ENCODE measurements at places on chromosomes 7 and 10.
A peak's percentile ranks its signal among the peaks of the same experiment; 100 is the strongest.

GRCh38 chr7:117005449-117005848 lies 52.1 kb downstream of the ST7 start:
- no peak for DNase-seq

GRCh38 chr7:99616359-99617191 lies at the start of gene ZSCAN25:
ZSCAN25 (plus strand) TSS chr7:99616946; CDS start chr7:99619607, 2,661 bp downstream.
- peak; percentile 85 for DNase-seq

GRCh38 chr10:66291133-66291532 lies 634.7 kb upstream of the LRRTM3 start:
- DNase-seq: no peak

GRCh38 chr10:8084799-8085198 lies 30.3 kb downstream of the GATA3 start:
- no peak for DNase-seq

DNA sequence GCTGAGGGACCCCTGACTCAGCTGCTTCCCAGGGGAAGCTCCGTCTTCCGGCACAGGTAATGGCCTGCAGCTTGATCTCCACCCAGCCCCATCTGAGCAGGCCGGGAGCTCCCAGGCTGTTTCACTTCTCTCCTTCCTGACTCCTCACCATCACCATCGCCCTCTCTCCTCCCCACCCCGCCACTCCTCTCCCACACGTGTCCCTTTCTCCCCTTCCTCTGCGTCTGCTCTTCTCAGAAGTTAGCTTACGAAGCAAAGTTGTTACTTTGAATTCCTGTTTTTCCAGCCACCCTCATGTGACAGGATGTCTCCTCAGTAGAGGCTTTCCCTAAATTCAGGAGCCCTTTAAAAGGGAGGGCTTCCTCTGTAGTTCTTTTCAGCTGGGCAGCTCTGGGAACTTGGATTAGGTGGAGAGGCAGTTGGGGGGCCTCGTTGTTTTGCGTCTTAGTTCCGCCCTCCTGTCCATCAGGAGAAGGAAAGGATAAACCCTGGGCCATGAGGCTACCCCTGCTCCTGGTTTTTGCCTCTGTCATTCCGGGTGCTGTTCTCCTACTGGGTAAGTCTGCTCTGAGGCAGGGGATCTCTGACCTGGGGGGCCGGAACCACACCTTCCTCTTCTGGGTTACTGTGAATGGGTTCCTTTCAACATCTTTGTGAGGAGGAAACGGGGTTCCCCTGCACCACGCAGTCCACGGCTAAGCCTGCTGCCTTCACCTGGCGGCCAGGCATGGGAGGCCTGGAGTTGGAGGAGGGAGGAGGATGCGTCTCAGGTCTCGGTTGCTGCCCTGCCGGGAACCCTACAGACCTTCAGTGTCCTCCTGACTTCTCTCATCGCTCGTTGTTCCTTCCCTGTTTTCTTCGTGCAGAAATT lies at the start of gene MRC1:
Gene MRC1, plus strand, starts transcription at position 378 of the 871 bp plus-strand sequence. Its CDS starts 118 bp downstream, at position 496.
- DNase-seq: no peak

DNA sequence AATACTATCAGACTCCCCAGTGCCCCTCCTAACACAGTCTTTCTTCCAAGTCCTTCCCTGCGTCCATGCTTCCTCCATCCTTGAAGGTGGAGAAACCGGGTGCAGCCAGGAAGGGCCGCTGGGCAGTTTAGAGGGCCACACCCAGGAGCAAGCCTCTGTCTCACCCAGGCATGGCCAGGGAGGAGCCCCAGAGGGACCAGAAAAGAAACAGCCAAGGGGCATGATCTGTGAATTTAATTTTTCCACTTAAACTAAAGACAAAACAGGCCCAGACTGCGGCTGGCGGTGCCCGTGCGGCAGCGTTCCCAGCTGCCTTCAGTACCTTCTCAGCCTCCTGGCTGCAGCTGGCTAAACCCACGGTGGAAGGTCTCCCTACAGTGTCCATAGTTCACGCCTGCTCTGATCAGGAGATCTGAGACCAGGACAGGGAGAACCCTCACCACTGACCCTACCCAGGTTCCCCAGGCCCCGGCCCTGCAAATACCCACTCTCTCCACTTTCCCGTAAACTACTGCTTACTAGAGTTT lies 12.9 kb downstream of the UNCX start:
- no peak for DNase-seq

- no peak for DNase-seq
Observed at GRCh38 chr10:17023386-17024298, 106.0 kb downstream of the CUBN start.

GRCh38 chr10:128026615-128027300 lies 99.5 kb downstream of the MKI67 start:
- DNase-seq: no peak

DNA sequence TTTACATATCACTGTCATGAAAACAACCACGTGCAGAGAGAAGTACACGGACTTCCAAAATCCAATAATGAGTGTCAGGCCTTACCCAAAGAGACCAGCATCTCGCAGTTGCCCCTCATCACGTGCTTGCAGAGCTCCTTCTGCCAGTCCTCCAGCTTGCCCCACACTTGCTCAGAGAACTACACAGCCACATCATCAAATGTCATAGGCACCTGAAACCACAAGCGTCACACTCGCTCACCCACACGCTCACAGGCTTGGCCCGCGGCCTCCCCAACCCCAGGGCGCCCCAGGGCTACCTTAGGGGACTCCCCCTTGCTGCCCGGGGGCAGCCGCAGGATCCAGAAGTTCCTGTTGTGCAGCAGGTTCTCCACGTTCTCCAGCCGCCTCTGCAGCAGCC lies 123.4 kb upstream of the ZNF746 start:
- no peak for DNase-seq
